ENCODE measurements at places on chromosomes 1 and 21. TPM values are rescaled to one million over a fixed set of nuclear protein-coding genes. Genes with fewer than 3 reads are reported as not detected.

The EPS8L3 gene
- total RNA-seq, result not detected

The NPPB gene
- 0.78 TPM for total RNA-seq

The OR2L3 gene
- not detected for total RNA-seq

The ITPKB gene
- total RNA-seq, result 7.6 TPM

The FAM177B gene
- not detected for total RNA-seq

The CSF1 gene
- 33.3 TPM for total RNA-seq

The HTR6 gene
- total RNA-seq, result not detected

The SMG5 gene
- 46.6 TPM for total RNA-seq

The SLC9A1 gene
- total RNA-seq, result 18.6 TPM

The DYNLT4 gene
- total RNA-seq, result not detected

The LYPD8 gene
- not detected for total RNA-seq

The RIMKLA gene
- total RNA-seq, result 0.13 TPM

The DDR2 gene
- 94.2 TPM for total RNA-seq

The JAK1 gene
- 76.9 TPM for total RNA-seq

The SMIM12 gene
- 45.8 TPM for total RNA-seq

The NR0B2 gene
- total RNA-seq, result not detected

The TCEA3 gene
- 2.5 TPM for total RNA-seq

The CYP4X1 gene
- 0.32 TPM for total RNA-seq

The ZNF683 gene
- total RNA-seq, result not detected

The IL19 gene
- total RNA-seq, result not detected

The ETS2 gene
- 47.8 TPM for total RNA-seq

The LHX4 gene
- not detected for total RNA-seq

The PCP4L1 gene
- total RNA-seq, result not detected

The ANKRD35 gene
- 8.8 TPM for total RNA-seq

The STX12 gene
- 37.2 TPM for total RNA-seq

The ECM1 gene
- total RNA-seq, result 77.4 TPM

The PLCH2 gene
- not detected for total RNA-seq

The TAL1 gene
- total RNA-seq, result not detected

The VSIG8 gene
- total RNA-seq, result not detected

The FBXO44 gene
- total RNA-seq, result 9.3 TPM

The CA6 gene
- total RNA-seq, result not detected

The TSACC gene
- not detected for total RNA-seq

The MAGOH gene
- 42.0 TPM for total RNA-seq

The ZBTB8OS gene
- 29.1 TPM for total RNA-seq

The SPRR2D gene
- total RNA-seq, result not detected

The PLA2G2C gene
- total RNA-seq, result not detected

The UBL4B gene
- total RNA-seq, result not detected

The OVAAL gene
- not detected for total RNA-seq

The GNB1 gene
- total RNA-seq, result 180 TPM

The SPATA46 gene
- not detected for total RNA-seq

The PROX1 gene
- total RNA-seq, result 0.32 TPM

The HDGF gene
- total RNA-seq, result 249 TPM

The AMPD1 gene
- not detected for total RNA-seq

The DEPDC1 gene
- total RNA-seq, result 36.0 TPM

The AQP10 gene
- total RNA-seq, result under 0.01 TPM

The PTGER3 gene
- 0.39 TPM for total RNA-seq

The PLPPR4 gene
- total RNA-seq, result 0.13 TPM

The ARHGEF16 gene
- total RNA-seq, result 1.2 TPM

The LRRC42 gene
- 33.9 TPM for total RNA-seq

The CD247 gene
- not detected for total RNA-seq

The SH2D1B gene
- total RNA-seq, result not detected

The UBIAD1 gene
- total RNA-seq, result 10.6 TPM
